Activated CD4-positive, alpha-beta T cell treated with anti-CD3 and anti-CD28 coated beads, Interleukin-2, amount 50 U/mL, for 24 hours (primary cell): ENCODE measurements at places on chromosomes 13 and 19.

GRCh38 chr19:51639916-51640315, 6.7 kb downstream of the SIGLEC14 start:
- no peak for DNase-seq

GRCh38 chr13:114309806-114310410, 4.4 kb upstream of the CHAMP1 start:
- no peak for DNase-seq

GRCh38 chr13:45142440-45143345, 22.4 kb downstream of the GTF2F2 start:
- no peak for DNase-seq

GRCh38 chr13:26133851-26134250, 82.0 kb upstream of the SHISA2 start:
- DNase-seq = no peak

DNA sequence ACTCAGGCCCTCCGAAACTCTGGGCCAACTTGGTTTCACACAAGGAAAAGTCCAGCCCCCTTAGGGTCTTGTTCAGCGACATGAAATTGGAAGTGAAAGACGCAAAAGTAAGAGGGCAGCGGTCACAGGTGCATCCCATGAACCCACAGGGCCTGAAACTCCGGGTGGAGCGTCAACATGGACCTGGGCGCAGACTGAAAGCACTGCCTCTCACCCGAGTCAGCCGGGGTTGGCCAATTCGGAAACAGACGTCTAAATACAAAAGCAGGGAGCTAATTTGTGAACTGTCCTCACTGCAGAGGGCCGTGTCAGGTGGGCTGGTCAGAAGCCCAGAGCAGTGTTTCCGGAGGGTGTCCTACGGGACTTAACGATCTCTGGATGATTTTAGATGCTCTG, 26.7 kb downstream of the ADPRHL1 start:
- DNase-seq = no peak

DNA sequence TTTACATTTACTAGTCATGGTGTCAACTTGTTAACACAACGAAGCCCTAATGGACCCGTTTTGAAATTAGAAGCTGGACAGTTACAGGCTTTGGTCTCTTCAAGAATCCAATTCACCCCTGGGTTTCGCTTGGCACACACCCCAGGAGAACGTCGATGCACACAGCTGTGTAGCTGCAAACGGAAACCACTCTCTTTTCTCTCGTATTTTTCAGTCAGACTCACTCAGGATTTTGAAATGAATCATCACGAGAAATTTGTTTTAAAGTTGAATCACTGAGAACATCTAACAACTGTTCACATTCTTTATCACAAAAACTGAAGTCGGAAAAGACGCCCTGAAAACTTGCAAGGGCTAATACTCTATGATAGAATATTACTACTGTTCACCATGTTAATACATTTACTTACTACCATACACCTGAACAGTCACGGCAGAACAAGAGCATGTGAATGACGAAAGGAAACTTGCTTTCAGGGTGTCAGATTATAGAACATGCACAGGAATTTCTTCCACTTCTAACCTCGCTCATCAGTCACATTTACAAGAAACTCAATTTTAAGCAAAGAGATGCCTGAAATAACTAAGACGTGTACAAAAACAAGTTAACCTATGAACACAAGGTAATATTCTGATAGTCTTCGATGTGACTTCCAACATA, 4.7 kb downstream of the PNMA8A start:
- no peak for DNase-seq

DNA sequence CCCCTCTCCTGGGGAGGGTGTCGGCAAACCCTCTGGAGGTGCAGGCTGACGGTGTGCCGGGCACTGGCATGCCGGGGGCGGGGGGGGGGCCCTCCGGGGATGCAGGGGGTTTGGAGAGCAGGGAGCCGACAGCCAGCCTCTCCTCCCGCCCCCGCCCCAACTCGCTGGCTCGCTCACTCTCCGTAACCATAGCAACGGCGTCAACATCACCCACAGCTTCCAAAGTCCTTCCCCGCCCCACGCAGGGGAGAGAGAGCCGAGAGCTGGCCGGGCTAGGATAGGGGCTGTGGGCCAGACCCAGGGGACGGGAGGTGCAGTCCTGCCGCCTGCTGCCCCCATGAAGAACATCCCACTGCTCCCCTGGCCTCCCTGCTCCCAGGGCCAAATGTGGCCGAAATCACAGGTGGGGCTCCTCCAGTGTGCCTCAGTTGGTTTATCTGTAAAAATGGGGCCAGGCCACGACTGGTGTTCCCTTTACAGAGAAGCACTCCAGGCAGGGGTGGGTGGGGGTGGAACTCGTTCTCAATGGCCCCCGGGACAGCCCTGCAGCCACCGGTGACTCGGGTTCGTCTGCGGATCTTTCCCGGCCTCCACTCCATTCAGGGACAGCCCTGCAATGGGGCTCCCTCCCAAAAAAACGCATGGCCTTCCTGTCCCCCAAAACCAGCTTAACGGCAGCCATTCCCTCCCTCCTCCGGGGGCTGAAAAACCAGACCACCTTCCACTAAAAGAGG, 3.2 kb downstream of the KLF16 start:
- no peak for DNase-seq

DNA sequence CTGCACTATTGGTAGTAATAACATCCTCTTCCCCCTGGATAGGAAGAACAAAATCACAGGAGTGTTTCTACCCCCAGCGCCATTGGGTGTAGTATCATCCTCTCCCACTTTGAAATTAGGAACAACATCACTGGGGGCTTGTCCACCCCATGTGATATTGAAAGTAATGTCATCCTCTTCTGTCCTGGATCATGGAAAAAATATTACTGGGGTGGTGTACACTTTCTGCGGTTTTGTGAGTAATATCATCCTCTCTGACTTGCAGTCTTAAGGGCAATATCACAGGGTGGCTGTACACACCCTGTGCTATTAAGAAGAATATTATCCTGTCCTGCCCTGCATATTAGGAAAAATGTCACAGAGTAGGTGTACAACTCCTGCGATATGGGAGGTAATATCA, 4.9 kb upstream of the RGCC start:
- DNase-seq = no peak

- DNase-seq = no peak
These were observed 37.8 kb downstream of the VSTM2B start for GRCh38 chr19:29563486-29564101.

DNA sequence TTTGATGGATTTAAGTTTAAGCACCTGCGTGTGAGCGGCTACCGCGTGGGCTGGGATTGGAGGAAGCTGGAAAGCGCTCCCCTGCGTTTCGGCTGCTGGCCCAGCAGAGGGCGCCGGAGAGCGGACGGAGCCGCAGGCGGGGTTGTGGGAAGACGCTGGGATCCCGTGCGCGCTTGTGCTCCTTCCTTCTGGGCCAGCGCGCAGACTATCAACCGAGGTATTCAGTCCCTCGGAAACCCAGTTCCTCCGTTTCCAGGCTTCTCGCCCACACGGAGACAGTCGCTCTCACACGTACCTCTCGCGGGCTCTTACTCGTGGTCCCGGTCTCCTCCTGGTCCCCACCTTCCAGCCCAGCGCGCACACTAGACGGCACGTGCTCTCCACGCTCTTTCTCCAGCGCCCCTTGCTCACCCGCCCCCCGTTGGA, 28.8 kb downstream of the EPN1 start:
- DNase-seq = peak; percentile 13

- DNase-seq = no peak
These were observed 12.9 kb downstream of the NHLRC3 start for GRCh38 chr13:39051157-39051556.

GRCh38 chr13:19864746-19865309, 1.4 kb upstream of the ZMYM5 start:
- no peak for DNase-seq

GRCh38 chr19:19192910-19193423, 909 bp downstream of the RFXANK start:
- no peak for DNase-seq

- no peak for DNase-seq
These were observed 4.4 kb upstream of the SBK3 start for GRCh38 chr19:55549500-55550320.

DNA sequence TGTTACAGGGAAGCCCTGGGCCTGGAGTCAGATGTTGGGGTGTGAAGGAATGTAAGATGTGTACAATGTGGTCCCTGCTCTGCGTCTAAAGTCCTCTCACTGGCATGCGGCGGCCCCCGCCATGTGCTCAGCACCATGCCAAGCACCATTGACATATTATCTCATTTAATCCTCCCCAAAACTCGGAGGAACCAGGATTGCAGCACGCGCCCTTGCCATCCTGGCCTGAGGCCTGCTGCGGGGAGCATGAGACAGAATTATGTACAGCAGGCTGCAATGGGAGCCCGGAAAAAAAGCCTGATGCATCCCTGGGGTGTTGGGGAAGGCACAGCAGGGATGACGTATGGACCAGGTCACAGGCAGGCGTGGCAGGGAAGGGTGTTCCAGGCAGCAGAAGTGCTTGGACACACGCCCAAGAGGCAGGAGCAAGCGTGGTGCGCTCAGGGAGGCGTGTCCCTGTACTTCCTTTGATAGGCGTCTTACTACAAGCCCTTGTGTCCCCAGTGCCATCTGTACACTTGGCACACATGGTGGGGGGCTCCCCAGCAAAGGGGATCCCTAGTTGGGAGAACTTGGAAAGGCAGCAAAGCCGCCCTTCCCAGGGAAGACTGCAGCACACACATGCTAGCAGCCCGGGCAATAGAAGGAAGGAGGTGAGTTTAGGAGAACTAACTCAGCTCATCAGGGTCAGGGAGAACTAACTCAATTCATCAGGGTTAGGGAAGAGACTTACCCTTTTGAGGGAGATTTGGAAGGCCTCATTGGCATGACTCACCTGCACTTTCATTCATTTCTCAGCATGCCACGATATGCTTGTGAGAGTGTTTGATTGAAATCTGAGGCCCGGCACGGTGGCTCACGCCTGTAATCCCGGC, 3.4 kb downstream of the EVI5L start:
- no peak for DNase-seq

DNA sequence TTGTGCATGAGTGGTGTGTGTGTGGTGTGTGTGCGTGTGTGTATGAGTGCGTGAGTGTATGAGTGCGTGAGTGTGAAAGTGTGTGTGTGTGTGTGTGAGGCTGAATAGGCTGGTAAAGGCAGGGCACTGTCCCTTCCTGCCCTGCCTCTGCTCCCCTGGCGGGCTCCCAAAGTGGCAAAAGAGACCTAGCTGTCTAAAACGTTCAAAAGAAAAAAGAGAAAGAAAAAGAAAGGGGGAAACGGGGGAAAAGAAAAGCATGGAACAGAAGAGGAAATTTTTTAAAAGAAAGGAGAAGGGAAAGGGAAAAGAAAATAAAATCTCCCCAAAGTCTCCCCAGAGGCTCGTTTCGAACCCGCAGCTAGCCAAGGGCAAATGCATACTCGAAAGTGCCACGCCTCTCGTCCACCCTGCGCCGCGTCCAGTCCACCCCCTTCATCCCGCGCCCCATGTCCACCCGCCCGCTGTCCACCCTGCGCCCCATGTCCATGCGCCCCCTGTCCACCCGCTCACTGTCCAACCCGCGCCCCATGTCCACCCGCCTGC, 37.0 kb upstream of the FLT1 start:
- no peak for DNase-seq

GRCh38 chr13:25378528-25378927, 6.8 kb downstream of the ATP8A2 start:
- DNase-seq = no peak

DNA sequence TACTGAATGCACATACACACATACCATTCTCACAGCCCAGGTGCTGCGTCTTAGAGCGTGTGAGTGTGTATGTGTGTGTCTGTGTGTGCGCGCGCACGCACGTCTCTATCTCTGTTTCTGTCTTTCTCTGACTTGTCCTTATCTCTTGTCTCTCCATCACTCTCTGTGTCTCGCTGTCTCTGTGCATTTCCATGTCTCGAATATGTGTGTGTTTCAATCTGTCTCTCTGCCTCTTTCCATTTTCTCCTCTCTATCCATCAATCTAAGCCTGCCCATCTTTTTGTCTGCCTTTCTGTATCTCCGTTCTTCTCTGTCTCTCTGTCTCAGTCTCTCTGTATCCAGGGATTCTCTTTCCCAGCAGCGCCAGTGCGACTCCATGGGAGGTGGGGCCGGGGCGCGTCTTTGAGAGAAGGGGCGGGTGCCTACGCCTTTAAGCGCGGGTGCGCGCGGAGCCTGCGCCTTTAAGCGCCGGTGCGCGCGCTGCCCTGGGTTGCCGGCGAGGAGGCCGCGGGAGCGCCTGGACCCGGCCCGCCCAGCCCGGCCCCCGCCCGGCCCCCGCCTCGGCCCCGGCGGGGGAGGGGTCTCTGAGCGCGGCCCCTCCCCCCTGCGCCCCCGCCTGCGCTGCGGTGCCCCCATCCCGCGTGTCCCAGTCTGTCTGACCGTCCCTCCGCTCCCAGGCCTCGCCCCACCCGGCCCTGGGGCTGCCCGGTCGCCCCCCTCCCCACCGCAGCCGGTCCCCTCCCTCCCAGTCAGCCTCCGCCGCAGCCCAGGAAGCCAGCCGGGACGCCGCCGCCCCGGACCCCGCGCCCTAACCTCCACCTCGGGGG, at the start of gene LRFN3:
LRFN3 (plus strand) TSS at position 464 of the 827 bp plus-strand sequence. CDS start 3,052 bp downstream, outside the sequence.
- DNase-seq = peak; percentile 31

DNA sequence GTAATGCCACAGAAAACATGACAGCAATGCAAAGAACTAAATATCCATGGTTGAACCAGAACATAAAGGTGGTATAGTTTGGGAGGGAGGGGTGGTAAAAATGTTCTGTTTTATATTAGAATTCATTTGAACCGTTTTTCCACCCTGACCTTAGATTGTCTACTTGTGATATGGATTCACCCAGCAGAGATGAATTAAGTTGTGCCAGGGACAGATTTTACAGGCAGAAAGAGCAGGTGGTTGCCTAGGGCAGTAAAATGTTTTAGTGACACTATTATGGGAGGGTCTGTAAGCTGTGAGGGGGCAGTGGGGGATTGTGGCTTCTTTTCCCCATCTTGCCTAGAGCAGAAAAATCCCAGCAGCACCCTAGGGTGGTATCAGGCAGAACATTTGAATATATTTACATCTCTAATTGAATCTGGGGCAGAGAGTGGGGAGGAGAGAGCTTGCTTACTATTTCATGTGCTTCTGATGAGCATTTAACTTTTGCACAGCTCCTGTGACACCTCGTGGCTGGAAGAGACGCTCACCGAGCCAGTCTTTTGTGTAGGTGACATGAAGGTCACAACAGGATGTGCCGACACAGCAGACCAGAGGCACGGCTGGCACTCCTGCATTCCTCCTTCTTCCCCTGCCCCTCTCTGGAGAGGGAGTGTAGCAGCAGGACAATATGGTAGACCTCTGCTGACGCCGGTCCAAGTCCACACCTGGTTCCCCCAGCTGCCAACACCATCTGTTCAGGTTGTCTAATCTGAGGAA, 452.3 kb downstream of the IRS2 start:
- DNase-seq = no peak
